ENCODE measurements at places on chromosomes 7 and 10.
A peak's percentile ranks its signal among the peaks of the same experiment; 100 is the strongest.

DNA sequence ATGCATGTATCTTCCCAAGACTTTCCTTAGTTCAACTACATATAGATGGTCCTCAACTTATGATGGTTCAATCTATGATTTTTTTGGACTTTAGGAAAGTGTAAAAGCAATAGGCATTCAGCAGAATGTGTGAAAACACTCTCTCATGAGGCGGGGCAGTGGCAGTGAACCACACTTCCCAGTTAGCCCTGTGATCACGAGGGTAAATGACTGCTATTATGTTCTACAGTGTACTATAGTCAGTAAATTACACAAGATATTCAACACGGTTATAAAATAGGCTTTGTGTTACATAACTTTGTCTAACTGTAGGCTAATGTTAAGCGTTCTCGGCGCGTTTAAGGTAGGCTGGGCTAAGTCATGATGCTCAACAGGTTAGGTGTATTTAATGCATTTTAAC lies 169.3 kb downstream of the AMPH start:
- DNase-seq, result no peak

DNA sequence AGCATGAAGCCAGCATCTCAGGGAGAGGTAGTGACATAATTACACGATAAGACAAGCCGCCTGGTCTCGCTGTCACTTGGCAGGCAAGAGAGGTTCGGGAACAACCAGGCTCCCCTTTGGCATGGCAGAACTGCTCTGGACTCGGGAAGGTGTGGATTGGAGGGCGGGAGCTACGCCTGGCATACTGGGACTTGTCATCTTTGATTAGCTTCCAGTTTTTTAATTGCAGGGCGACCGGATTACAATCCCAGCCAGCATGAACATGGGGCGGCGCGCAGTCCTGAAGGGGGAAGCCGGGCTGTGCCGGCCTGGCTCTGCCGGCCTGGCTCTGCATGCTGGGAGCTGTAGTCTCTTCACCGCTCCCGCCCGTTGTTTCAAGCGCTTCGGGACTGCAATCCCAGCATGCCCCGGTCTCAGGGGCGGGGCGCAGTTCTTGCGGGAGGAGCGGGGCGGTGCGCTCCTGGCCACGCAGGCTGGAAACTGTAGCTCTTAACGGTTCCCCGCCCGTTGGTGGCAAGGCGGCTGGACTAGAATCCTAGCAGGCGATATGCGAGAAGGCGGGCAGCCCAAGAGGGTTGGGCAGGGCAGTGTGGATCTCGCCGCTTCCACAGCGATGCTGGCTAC lies 45.5 kb upstream of the ZNF716 start:
- no peak for DNase-seq

GRCh38 chr7:50210706-50211115 lies 93.8 kb upstream of the IKZF1 start:
- no peak for DNase-seq

- no peak for DNase-seq
Measured at GRCh38 chr7:123823898-123824753, 20.8 kb upstream of the HYAL4 start.

GRCh38 chr7:25843467-25843866 lies 308.5 kb upstream of the NFE2L3 start:
- no peak for DNase-seq

- DNase-seq, result peak; percentile 18
Measured at GRCh38 chr10:31759124-31759798, 169.4 kb downstream of the ARHGAP12 start.

DNA sequence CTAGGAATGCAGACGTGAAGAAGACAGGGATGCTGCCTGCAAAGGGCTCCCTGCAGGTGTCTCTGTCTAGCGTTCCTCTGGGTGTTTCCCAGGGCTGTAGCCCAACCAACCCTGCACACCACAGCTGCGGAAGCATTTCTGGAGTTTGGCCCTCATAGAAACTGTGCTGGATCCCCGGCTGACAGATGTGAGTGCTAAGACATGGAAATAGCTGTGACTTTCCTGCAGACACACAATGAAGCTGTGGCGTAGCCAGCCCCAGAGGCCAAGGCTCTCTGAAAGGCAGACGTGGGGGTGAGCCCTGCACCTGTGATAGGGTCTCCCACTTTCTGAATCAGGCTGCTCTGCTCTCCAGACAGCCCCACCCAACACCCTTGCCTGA lies 44.8 kb downstream of the ADCYAP1R1 start:
- no peak for DNase-seq

GRCh38 chr7:137209151-137209817 lies 134.2 kb downstream of the PTN start:
- DNase-seq, result peak; percentile 33

- DNase-seq, result no peak
Measured at GRCh38 chr10:125848371-125848770, 25.0 kb downstream of the BCCIP start.

GRCh38 chr7:76515999-76516443 lies 5.7 kb downstream of the UPK3B start:
- peak; percentile 33 for DNase-seq

- no peak for DNase-seq
Measured at GRCh38 chr7:70436790-70437350, 695.1 kb upstream of the GALNT17 start.

GRCh38 chr10:71667387-71667752 lies 52.2 kb downstream of the C10orf105 start:
- no peak for DNase-seq

- no peak for DNase-seq
Measured at GRCh38 chr10:99912041-99912440, 97.7 kb downstream of the DNMBP start.

GRCh38 chr10:44437840-44438511 lies 53.1 kb upstream of the CXCL12 start:
- no peak for DNase-seq

GRCh38 chr7:102312317-102312716 lies 25.6 kb downstream of the SH2B2 start:
- no peak for DNase-seq

DNA sequence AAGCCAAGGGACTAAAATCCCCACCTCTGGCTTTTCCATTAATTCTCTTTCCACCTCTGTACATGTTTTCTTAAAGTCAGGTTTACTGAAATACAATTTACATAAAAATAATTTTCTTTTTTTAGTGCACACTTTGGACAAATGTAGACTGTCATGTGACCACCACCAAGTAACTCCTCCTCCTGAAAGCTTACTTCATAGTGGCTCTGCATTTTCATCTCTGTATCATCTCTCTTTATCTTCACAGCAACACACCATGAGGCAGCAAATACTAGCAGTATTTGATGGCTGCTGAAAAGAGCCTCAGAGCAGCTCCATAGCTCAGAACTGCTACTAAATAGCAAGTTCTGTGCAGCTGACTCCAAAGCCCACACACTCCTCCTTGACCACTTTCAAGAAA lies 17.3 kb downstream of the WDFY4 start:
- DNase-seq, result no peak

DNA sequence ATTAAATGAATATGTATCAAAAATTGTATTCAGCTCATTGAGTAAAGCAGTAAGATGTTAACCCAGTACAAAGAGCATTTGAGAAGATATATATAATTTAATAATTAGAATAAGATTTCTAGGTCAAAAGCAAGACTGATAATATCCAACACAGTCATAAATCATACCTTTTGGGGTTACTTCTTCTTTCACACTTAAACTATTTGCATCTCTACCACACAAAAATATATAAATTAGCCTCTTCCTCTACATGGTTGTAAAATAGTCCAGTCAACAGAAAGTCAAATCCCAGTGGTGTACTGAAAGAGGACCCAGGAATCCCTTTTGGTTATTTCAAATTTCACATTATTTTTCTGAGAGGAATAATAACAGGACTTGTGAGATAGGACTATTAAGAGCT lies 204.6 kb upstream of the INHBA start:
- no peak for DNase-seq

DNA sequence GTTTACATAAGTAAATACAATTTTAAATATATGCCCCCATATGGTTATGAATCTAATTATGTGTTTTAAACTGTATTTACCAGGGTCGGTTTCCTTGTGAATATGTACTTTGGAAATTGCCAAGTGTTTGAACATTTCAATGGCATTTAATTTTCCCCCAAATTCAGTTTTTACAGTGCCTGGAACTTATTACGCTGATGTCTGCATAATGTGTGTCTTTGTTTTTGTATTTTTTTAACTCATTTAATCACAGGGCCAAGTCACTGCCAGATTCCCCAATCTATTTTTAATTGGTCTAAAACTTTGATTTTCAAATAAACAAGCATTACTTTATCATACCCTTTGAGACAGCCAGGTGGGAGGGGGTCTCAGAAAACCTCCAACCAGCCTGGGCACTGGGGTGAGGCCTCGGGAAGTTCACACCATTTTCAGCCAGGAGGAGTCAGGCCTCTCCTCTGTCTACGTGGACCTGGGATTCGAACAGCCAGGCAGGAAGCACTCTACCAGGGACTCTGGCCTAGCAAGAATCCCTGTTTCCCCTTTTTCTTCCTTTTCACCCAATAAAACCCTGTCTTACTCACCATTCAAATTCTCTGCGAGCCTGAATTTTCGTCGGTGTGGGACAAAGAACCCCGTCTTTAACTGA lies 151.5 kb upstream of the COL1A2 start:
- DNase-seq, result no peak

DNA sequence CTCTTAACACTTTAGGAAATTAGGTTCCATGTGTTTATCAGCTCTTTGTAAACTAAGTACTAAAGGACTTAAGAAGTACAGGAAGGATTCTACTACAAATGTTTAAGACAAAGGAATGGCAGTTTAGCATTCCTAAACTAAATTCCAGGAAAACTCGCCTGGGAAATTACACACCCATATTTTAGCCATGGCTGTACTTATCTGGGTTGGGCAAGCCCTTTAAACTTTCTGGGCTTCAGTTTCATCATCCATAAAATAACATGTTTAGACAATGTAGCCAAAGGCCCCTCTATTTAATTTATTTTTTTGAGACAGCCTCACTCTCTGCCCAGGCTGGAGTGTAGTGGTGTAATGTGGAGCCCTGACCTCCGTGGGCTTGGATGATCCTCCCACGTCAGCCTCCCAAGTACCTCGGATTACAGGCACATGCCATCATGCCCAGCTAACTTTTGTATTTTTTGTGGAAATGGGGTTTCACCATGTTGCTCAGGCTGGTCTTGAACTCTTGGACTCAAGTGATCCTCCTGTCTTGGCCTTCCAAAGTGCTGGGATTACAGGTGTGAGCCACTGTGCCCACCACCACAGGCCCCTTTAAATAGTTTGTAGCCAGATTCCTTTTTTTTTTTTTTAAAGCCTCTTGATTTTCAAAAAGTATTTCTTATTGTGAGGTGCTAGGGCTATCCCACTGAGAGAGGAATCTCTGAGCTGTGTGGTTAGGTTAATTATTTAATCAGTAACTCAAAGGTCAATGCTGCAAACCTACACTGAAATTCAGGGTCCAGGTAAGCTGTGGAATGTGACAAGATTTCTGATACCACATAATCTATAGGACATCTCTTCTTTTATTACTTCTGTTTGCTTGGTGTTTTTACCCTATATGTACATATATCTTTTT lies 32.1 kb downstream of the TMEM60 start:
- no peak for DNase-seq

DNA sequence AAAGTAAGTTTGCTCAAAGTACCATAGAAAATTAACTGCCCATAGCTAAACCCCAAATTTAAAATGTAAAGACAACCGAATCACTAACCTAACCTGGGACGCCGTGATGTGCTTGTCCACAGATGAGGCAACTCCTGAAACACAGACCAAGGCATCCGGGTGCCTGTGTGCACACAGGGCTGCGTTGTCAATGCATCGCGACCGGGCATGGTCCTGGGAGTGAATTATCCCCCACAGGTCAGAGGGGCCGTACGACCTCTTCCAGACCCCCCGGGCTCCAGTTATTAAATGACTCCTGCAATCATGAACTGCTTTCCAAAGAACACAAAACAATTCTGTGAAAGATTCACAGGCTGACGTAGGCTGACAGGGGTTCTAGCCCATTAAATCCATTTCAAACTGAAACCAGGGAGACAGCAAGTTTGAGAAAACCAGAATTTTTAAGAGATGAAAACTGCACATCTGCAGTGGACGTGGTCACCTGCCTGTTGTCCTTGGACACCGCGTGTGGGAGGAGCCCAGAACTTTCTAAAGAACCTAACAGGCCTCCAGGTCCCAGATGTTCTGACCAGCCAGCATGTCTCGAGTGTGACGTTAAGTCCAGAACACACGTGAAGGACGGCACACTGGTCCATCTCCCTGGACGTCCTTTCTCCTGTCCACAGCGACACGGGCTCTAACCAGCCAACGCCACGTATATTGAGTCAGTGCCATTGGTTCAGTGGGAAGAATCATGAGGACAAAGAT lies 297.8 kb downstream of the DNAJB6 start:
- no peak for DNase-seq

GRCh38 chr10:88886557-88886956 lies 6.5 kb downstream of the STAMBPL1 start:
- DNase-seq, result no peak

DNA sequence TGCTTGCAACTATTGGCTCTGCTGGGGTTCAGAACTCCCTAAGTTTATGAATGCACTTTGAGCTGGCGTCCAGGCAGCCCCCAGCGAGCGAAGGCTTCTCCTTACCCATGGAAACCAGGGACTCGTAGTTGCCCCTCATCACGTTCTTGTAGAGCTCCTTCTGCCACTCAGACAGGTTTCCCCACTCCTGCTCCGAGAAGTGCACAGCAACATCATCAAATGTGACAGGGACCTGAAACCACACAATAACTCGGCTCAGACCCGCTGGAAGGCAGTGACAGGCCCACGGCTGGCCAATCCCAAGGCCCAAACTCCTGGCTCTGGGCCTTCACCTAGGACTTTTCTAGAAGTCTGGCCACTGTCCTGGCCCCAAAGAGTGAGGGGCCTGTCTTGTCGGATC lies 6.9 kb downstream of the ZNF777 start:
- DNase-seq, result no peak

- no peak for DNase-seq
Measured at GRCh38 chr10:94093286-94093905, 99.7 kb downstream of the PLCE1 start.

DNA sequence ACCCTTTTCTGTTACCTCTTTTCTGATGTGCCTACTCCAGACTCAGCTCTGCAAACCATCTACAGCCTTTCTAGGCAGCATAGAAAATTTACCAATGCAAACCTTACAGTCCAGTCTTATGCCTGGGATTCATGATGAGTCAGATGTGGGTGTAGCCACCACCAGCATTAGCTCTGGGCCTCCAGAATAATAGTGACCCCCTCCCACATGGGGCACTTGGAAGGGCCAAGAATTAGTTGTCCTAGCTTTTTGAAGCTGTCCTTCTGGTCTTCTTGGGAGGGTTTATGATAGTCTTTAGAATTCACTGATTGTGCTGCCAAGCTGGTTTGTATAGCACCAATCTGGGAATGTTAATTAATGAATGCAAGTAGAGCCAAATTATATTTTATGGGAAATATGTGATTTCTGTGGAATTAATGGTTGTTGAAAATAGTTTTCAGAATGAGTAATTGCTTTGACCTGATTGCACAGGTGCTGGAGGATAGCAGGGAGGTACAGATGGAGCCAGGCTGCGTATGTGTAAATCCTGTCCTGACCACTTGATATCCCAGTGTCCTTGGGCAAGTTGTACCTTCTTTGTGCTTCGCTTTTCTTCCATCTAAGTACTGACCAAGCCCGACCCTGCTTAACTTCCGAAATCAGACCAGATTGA lies 94.8 kb downstream of the CPED1 start:
- DNase-seq, result no peak
